Stimulated activated CD4-positive, alpha-beta T cell treated with anti-CD3 and anti-CD28 coated beads, Interleukin-12 subunit alpha, Interleukin-12 subunit beta, amount 100 ng/mL, for 24 hours (primary cell): ENCODE measurements at places on chromosomes 11 and 22.

- DNase-seq = no peak
Observed at GRCh38 chr11:15232496-15232895, 117.8 kb downstream of the INSC start.

- no peak for DNase-seq
Observed at GRCh38 chr22:23714596-23715578, 24.1 kb downstream of the RGL4 start.

- no peak for DNase-seq
Observed at GRCh38 chr22:46469711-46470110, 67.7 kb downstream of the CELSR1 start.

- DNase-seq = no peak
Observed at GRCh38 chr22:39384750-39385480, 14.7 kb upstream of the TAB1 start.

DNA sequence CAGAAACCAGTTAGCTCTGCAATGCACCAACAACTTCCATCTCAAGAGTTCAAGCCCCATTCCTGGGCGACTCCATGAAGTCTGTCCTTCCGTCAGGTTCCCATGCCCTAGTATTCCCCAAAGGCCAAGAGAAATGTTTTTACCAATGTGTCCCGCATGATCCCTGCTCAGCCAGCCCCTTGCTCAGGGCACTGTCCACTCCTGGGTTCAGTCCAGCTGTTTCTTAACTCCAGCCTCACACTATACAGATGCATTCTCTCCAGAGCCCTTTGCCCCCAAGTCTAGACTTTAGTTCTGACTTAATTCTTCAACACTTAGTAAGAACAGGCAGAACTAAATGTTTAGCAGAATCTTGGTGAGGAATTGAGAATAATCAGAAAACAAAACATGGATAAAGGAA, 497.5 kb downstream of the SOX6 start:
- no peak for DNase-seq
